GM19239 (cell line): ENCODE measurements at places on chromosomes 5 and 9.

DNA sequence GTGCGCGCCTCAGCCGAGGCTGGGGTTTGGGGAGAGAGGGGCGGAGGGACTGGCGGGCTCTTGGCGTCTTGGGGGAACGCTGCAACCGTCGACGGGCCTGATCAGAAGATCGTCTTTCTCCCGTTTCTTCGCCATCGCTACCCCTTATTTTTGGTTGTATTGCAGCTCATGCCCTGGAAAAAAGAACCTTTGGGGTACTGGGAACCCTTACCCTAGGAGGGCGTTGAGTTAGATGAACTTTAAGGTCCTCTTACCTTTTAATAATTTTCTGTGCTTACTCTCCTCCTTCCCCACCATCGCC, 719 bp downstream of the PAIP2 start:
- DNase-seq = peak; percentile 45

GRCh38 chr9:115114546-115114945, 3.4 kb downstream of the TNC start:
- no peak for DNase-seq

DNA sequence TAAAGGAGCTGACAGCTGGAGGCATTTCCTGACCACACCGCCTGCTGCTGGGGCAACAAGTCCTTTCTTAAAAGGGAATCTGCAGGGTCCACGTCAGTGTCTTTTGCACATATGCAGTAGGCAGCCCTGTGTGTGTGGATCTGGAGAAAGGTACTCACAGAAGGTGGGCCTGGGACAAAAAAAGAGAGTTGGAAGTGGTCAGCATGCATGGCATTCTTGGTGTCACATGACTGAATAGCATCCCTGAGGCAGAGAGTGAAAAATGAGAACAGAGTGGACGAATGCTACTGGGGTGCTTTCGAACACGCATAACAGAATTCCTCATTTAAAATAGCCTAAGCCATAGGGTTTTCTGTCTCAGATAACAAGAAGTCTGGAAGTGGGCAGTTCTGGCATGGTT, 47.0 kb downstream of the DNAJC21 start:
- DNase-seq = no peak

DNA sequence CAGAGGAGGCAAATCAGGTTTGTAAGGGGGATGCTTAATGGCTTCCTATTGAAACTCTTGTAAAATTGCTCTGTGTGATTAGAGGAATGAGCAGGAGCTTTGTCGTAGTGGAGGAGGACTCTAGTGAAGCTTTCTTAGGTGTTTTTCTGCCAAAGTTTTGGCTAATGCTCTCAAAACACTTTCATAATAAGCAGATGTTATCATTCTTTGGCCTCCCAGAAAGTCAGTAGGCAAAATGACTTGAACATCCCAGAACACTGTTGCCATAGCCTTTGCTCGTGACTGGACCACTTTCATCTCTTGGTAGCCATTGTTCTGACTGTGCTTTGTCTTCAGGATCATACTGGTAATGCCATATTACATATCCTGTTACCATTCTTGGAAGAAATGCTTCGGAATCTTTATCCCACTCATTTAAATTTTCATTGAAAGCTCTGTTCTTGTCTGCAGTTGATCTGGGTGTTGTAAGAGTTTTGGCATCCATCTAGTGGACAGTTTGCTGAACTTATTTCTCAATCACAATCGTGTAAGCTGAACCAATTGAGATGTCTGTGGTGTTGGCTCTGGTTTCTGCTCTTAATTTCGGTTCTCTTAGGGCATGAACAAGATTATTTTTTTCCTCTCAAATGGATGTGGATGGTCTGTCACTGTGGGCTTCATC, 187.6 kb downstream of the COMMD10 start:
- no peak for DNase-seq

DNA sequence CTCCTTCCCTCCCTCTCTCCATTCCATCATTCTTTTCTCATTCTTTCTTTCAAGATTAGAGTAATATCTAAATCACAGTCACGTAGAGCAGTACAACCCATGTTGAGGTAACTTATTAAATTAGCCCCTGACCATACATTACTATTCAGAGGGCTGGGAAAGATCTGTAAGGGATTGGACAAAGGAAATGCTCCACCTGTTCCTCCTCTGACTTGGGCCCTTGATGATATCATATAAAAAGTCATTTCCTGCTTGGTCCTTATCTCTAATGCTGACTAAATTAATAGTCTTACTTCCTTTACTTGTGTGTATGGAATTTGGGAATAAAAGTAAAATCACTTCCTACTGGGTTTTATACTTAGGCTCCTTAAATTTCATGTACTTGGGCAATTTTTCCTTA, 40.8 kb downstream of the SNX18 start:
- no peak for DNase-seq

DNA sequence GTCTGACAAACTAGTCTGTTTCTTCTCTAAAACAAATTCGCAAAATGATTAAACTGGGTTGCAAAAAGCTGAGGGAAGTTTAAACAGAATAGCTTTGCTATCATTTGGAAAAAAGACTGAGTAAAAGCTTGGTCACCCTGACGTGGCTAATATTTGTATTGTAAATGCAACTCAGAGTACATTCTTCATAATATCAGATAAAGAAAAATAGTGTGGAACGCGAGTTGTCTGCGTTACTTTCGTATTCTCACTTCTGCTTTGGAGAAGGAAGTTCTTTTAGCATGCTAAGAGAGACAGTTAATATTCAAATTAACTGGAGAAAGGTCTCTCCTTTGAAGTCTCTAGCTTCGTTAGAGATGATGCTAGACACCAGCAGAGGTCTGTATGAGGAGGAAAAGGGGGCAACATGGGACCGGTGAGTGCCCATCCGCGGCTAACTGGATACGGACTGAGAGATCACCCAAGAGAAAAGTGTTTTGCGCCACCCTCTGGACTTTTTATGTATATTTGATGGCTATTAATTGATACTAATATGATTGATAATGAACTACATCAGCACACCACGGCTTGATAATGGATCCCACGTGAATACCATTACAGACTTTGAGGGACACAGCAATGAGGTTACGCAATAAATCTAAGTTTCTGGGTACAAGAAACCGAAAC, 2.9 kb upstream of the CNTRL start:
- DNase-seq = no peak

DNA sequence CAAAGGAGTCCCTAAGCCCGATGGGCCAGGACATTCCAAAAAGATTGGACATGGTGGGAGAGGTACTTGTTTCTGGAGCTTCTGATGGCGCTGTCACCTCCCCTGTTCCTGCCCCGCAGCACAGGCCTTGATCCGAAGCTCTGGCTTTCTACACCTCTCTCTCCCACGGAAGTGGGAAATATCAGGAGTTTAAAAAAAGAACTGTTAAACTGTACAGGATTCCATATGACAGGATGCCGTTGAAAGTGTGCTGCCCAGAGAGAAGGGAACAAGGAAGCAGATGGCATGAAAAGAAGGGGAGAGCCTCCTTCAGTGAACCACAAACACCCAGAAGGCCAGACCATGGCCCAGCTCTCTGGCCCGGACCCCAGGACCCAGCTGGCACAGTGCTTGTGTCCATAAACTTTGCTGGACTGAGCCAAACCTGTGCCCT, 26.8 kb upstream of the SLC2A8 start:
- no peak for DNase-seq

DNA sequence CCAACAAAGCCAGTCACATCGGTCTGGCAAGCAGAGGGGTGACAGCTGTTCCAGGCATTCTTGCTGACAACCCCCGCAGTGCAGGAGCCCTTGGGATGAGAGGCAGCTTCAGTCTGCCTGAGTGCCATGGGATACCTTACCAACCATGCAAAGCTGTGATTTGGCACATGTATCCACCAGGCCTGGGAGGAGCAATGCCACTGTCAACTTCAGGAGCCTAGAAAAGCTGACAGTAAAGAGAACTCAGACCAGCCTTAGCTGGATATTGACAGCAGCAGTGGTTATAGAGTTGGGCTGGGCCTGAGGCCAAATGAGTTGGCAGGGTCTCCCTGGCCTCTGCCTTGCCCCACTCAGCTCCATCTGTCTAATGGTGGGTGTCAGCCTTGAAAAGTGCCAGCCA, 10.1 kb upstream of the PLPPR1 start:
- no peak for DNase-seq
